ENCODE measurements at places on chromosomes 5 and 9.

DNA sequence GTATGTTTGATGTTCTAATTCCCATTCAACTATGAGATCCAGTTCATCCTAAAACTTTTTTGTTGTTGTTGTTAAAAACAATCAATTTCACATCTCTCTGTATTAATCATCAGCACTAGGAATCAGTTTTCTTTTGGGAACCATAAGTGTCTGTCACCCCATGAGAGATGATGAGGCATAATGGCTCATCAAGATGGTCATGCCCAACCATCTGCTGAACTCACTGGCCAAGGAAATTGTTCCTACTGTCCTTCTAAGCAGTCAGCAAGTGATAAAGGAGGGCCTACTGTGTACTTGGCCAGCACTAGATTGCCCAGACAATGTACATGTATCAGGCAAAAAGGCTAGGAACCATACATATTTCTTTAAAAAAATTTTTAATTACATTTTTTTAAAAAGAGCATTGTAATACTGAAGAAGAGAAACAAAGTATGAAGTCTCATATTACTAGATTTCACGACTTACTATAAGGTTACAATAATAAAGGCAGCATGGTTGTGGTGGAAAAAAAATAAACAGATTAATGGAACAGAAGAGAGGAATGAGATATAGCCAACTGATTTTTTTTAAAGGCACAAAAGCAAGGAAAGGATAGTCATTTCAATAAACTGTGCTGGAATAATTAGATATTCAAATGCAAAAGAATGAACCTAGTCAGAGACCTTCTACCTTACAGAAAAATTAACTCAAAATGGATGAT, 458.3 kb downstream of the SPOCK1 start:
- no peak for DNase-seq

GRCh38 chr5:147248561-147248960, 13.7 kb downstream of the STK32A start:
- no peak for DNase-seq

DNA sequence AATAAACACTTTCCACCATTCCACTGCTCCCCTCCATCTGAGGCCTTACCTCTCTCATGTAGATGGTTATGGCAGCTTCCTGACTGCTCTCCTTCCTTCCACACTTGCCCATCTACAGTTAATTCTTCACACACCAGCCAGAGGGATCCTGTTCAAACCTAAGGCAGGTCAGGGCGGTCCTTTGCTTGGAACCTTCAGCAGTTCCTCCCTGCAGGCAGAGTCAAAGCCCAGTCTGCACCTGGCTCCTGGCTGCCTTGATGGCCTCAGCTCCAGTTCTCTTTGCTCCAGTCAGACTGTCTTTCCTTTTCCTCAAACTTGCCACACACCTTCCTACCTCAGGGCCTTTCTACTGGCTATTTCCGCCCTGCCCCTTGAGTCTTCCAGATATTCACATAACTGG, 30.2 kb upstream of the NR3C1 start:
- DNase-seq: no peak

GRCh38 chr5:109947667-109948066, 257.9 kb downstream of the MAN2A1 start:
- DNase-seq: no peak

DNA sequence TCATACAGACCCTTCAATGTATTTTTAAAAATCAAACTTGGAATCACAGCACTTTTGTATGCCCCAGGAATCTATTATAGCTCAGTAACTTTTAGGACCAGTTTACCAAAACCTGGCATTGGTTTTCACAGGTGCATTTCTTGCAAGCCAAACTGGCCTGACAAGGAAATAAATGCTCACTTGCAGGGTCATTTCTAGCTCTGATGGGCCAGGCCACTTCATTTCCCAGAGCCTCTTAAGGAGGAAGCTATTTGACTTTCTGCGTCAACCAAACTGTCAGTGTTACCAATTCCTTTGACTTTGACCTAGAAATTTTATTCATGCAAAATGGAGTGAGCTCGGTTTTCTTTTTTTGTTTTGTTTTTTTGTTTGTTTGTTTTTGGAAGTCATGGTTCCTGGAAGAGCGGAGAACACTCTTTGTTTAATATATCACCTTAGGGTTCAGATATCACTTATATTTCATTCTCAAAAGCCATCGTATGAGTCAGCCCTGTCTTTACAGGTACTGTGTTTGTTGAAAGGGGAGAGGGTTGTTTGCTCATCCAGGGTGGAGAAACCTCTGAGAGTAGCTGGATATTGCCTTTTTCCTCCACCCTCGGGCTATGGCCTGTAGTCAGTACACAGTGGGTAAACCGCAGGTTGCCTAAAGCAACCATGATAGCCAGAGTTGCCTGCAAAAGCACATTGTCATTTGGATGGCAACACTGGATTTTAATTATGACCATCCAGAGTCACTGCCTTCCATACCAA, 58.9 kb downstream of the GNA14 start:
- DNase-seq: no peak

DNA sequence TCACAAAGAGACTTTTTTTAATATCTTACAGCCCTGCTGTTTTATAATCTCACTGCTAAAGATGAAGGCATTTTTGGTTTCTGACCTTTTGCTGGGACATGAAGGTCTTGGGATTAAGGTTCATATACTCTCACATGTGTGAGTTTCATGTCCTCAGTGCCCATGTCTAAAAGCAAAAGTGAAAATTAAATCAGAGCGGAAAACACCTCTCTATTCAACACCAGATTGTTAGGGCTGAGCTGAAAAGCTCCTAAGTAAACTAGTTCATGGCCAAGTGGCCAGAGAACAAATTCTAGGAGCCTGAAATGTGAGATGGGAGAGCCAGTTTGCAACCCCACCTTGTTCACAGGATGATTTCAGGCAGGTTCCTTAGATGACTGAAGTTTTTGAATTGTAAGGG, 110.9 kb downstream of the GRIA1 start:
- DNase-seq: no peak

DNA sequence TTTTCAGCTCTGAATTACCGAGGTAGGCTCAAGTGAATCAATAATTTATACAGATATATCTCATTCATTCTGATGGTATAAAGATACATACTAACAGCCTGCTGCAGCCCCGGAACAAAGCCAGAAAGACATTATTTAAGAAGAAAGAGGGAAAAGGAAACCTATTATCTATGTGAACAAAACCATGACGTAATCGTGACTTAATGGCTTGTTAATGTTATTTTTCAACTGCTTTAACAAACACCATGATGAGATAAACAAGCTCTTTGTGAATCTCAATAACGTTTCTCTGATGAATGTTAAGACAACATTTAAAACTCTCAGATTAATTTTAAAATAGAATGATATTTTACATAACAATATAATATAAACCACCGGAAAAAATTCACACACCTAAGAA, 237.1 kb downstream of the SLF1 start:
- DNase-seq: no peak

- DNase-seq: no peak
Measured at GRCh38 chr9:116693233-116693731, 6.2 kb downstream of the TRIM32 start.

- peak; percentile 79 for DNase-seq
Measured at GRCh38 chr9:131624636-131625507, 79.5 kb downstream of the PRRT1B start.

- no peak for DNase-seq
Measured at GRCh38 chr5:102421647-102422046, 77.2 kb downstream of the SLCO6A1 start.

GRCh38 chr9:129100383-129101169, 10.0 kb downstream of the CRAT start:
- DNase-seq: no peak

- no peak for DNase-seq
Measured at GRCh38 chr9:89440951-89441654, 56.8 kb downstream of the SEMA4D start.

GRCh38 chr5:32259033-32259432, 53.7 kb downstream of the MTMR12 start:
- no peak for DNase-seq

DNA sequence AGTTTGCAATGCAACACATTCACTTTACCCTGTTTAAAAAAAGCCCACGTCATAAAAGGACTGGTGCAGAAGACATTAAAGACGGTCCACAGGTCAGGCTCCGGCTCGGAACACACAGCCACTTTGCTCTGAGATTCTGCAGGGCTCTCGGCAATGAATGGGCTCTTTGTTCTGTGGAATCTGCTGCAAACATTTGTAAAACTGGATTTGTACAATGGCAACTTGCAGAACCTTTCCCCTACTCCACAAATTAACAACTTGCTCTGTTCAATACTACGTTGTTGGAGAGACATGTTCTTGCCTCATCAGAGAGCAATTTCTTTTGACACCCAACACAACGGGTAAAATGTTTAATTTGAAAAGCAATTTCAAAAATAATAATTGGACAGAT, 13.0 kb upstream of the NR5A1 start:
- DNase-seq: no peak

DNA sequence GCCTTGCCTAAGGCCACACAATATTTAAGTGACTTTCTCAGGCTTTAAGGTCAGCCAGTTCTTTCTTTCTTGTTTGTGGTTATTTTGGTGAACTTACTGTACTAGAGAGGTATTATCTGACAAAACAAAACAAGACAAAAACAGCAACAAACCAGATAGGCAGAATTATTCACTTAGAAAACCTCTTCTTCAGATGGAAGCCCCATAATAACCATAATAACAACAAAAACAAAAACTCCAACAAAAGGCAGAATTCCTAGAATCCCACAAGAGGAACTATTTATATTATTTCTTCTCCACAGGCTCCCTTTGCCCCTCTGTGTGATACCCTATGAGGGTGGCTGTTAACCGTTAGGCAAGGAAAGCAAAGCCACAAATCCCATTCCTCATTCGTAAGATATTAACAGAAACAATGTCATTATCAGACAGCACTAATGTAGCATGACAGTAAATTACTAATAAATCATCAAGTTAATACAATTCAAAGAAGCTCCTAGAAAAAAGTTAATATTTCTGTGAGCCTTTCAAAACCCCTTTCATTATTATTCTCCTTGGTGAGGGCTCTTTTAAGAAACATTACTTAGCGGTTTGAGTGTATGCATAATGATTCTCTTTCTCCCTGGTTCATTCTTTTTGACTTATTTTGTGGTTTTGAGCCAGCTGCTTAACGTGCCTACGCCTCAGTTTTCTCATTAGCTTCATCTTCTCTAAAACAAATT, 274.9 kb downstream of the EFNA5 start:
- no peak for DNase-seq

Data from NCI-H1694 treated with DMSO at 0.1 percent for 48 hours (cell line).